ENCODE measurements at places on chromosomes 11 and 22.

GRCh38 chr11:69287968-69288882 is 5.7 kb upstream of the MYEOV start:
- DNase-seq: no peak

DNA sequence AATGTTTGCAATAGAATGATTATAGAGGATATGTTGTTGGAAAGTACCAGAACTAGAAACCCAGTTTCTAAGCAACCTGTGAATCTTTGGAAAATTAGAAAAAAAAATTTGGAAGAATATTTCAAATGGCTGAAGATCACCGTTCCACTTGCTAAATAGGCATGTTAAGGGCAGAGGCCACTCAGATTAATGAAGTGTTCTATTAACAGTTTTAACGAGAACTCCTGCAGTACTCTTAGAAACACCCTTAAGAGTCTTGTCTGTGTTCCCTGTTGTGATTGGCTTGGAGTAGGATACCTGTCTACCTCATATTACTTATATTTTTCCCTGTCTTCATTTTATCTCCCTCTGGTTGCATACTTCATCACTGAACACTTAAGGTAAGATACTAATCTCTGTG is 4.6 kb downstream of the C11orf54 start:
- DNase-seq: no peak

GRCh38 chr22:45889093-45889538 is 87.8 kb downstream of the WNT7B start:
- DNase-seq: no peak

- DNase-seq: no peak
Measured at GRCh38 chr22:45731798-45732495, 60.3 kb downstream of the ATXN10 start.

DNA sequence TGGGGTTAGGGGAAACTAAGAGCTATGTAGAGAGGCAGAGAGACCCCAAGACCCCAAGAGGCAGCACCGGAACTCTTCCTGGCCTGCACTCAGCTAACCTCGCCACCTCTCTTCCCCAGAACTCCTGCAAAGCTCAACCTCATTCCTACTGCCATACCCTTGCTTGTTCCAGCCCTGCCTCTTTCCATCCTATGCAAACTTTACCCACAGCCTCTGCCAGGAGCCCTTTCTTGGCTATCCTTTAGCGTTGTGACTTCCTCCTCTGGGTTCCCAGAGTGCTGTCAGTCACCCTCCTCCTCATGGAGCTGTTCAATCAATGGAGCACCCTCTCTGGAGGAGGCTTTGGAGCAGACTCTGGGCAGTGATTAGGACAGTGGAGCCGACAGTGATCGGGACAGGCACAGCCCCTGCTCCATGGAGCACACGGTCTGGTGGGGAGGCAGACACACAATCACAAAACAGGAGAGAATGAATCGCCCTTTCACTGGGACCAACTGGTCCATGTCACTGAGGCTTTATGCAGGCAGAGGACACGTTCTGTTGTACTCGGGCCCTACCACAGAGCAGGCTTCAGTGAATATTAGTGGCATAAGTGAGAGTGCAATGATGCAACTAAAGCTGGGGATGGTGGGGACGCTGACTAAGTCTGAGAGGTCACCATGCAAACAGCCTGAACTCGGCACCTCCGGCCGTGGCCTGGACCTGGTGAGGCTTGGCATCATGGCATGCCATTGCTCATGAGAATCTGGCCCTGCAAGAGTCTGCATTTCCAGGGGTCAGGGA is 24.6 kb upstream of the P2RY2 start:
- no peak for DNase-seq

DNA sequence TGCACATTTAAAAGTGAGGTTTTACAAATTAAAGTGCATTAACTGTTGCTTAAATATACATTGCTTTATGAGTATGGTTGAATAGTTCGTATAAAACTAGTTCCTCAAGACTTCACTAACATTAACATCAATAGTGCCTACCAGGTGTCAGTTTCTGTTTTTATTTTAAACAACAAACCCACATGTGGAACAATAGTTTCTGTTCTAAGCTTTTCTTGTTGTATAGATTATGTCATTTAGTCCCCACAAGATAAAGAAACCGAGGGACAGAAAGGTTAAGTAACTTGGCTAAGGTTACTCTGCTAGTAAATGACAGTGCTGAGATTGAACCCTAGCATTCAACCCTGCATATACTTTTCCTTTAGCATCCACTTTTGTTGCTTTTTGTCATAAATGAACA is 41.4 kb upstream of the ST14 start:
- DNase-seq: no peak

DNA sequence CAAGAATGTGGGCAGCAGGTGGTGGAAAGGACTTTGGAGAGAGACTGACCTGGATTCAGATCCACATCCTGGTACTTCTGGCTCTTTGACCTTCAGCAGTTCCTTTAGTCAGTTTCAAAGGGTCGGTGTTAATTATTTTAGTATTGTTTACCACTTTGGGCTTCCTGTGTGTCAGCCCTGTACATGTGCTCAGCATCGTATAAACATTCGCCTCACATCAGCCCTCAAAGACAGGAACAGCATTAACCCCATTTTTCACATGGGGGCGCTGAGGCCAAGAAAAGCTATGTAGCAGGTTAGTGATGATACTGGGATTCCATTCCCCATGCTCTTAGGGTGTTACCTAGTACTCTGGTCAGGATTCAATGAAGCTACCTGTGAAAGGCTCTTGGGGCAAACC is 72.1 kb upstream of the YWHAH start:
- DNase-seq: no peak

GRCh38 chr11:78878631-78879030 is 304.0 kb upstream of the NARS2 start:
- DNase-seq: no peak

DNA sequence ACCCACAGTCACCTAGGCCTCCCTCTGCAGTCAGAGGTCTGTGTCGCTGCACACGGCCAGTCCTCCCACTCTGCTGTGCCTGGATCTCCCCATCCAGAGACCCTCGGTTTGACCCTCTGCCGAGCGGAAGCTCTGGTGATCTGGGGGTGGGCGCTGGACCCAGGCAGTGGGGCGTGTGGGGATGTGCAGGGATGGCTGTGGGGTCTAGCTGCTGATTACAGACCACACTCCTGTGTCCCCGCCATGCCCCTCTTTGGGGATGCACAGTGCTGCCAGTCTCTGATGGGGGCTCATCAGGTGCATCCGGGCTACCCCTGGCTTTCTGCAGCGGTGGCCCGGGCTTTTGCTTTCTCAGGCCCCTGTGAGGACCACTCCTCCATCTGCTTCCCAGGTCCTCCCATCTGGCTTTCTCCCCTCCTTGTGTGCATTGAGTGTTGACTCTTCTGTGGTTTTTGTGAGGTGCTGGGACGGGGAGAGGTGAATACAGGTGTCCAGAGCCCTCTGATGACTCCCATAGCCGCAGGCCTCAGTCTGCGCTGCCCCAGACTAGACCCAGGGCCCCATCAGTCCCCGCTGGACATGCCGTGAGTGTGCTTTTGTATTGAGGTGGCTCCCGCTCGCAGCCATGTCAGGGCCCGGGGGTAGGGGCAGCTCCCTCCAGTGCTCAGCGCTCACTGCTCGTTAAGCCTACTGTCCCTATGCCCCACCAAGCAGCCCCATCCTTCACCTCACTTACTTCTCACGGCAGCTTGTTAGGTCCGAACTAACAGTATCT is 251.6 kb downstream of the TBC1D22A start:
- no peak for DNase-seq

Measured in stimulated activated CD4-positive, alpha-beta T cell treated with anti-CD3 and anti-CD28 coated beads, Interleukin-12 subunit alpha, Interleukin-12 subunit beta, amount 100 ng/mL, for 48 hours (primary cell).